Stimulated activated CD4-positive, alpha-beta T cell treated with anti-CD3 and anti-CD28 coated beads, Interleukin-4, amount 100 ng/mL, for 1 hour (primary cell): ENCODE measurements at places on chromosomes 1 and 21.
A peak's percentile ranks its signal among the peaks of the same experiment; 100 is the strongest.

DNA sequence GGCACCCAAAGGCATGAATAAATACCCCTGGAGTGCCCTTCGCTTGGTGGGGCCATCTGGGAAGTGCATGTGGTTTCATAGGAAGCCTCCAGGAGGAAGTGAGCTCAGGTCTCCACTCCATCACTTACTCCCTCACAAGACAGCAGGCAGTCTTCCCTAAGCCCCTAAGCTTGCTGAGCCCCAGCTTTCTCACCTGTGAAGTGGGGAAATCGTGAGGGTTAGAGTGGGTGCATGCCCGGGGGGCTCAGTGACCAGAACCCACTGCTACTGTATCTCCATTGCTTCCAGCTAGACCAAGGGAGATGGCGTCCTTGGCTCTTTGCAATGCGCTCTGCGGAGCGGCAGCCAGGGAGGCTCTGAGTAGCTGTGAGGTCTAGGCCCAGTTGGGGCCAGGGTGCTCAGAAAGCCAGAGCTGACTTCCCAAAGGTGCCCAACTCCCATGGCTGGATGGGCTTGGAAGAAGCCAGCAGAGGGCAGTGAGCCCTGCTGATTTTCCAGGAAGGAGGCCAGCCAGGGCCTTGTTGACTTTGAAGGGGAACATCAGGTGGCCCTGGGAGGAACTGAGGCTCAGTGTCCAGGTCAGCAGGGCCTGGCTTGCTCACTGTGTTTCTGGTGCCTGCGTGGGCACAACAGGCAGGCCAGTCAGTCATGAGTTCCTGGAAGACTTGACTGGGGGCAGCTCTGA is 27.3 kb downstream of the CDCP2 start:
- DNase-seq = no peak

DNA sequence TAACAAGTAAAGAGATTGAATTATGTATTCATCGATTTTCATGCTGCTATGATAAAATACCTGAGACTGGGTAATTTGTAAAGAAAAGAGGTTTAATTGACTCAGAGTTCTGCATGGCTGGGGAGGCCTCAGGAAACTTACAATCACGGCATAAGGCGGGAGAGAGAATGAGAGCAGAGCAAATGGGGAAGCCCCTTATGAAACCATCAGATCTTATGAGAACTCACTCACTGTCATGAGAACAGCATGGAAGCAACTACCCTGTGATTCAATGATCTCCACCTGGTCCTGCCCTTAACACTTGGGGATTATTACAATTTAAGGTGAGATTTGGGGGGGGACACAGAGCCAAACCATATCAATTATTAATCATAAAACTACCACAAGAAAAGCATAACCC is 3.3 kb upstream of the GBP3 start:
- DNase-seq = no peak

DNA sequence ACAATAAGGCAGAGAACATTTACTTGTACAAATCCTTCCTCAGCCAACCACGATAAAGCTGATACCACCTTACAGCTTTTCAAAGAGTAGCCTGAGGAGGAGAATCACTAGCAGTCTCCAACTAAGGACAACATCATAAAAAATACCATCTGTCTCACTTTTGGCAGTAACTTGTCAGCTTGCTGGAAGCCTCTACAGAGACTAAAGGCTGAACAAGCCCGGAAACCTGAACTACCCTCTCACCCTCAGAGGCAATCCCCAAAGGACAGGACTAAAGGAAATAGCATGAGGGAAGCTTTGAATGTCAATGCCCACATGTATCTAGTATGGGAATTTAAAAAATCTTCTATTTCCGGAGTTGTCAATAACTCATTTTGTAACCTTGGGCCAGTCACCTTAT is 10.6 kb downstream of the SRSF4 start:
- DNase-seq = no peak

DNA sequence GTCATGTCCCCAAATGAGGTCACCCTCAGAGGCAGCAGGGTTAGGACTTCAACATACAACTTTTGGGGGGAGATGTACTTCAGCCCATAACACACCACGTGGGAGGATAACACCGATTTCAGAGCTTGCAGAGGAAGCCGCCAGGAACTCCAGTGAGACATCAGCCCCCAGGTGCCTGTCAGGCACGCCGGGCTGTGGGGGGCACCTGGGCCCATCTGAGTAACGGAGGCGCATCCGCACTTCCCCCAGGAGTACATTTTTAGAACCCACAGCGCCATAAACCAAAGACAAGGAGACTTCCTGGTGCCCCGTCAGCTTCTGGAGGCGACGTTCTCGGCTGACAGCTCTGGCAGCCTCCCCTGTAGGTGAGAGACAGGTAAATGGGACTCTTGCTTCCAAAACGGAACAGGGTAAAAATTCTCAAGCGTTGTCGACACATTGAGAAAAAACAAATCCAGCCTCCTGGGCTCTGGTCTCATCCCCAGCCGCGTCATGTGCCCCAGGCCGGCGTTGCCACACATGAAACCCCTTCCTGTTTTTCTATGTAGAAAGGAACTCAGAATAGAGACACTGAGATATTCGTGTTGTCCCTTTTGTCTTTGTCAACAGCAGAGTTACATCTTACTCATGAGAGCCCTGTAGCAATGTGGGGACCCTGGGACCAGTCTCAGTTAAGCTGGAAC is 93.3 kb downstream of the PDE9A start:
- peak; percentile 27 for DNase-seq

- no peak for DNase-seq
Measured at GRCh38 chr1:232438476-232438875, 191.5 kb downstream of the SIPA1L2 start.

DNA sequence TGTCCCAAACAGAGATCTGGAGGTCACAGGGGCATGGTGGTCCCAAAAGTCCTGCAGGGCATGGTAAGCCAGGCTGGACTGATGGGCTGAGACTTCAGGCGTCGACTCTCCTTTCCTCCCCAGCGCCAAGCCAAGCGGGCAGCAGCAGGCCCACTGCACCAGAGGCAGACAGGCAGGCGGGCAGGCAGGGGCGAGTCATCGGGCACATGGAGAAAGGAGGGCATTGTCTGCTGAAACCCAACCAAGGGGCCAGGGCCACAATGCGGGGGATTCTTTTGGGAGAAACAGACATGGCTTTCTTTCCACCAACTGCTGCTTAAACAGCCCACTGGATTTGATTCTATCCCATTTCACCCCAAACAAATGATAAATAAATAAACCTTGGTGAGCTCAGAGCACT is 46.2 kb downstream of the TRABD2B start:
- DNase-seq = no peak

DNA sequence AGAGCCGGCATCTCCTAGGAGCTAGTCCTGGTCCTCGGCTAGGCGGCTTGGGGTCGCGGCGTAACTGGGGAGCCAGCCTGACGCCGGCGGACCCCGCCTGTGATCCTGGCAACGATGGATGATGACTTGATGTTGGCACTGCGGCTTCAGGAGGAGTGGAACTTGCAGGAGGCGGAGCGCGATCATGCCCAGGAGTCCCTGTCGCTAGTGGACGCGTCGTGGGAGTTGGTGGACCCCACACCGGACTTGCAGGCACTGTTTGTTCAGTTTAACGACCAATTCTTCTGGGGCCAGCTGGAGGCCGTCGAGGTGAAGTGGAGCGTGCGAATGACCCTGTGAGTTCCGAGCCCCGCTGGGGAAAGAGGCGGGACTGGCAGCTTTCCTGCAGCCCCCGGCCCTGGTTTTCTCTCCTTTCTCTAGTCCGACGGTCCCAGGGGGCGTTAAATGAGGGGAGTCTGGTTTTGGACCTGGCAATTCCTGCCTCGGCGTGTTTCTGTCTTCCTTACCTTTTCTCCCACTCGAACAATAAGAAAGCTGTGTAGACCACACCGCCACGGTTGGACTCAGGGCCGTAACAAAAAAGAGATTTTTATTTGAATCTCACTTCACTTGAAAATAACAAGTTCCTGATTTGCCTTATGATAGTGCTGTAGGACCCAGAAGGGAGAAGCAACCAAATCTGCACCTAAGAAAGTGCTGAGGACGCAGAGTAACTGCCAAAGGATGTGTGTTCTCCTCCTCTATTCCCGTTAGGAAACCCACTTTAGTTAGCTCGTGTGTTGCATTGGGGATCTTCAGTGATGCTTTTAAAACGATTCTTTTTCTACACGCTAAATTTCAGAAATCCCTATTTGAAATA is at the start of gene SPRTN:
Gene SPRTN, plus strand, starts transcription at position 24 of the 859 bp plus-strand sequence. Its CDS starts 91 bp downstream, at position 115.
- DNase-seq = no peak

GRCh38 chr1:207316622-207317391 is 4.7 kb upstream of the CD55 start:
- no peak for DNase-seq

DNA sequence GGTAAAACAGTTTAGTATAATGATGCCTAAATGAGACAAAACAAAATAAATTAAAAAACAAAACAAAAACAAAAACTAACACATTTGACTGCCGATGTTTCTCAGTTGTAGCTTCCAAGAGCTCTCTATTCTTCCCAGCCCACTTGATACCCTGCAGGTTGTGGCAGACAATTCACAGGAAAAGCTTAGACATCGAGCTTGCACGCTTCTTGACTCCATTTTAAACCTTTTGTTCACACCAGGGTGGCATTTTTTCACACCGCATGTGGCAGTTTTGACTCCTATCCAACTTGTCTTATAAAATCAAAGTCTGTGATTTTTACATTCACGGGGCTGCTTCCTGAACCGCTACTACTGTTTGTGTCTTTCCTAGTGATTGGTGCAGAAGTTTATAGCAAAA is 575.9 kb downstream of the USP25 start:
- DNase-seq = no peak

- no peak for DNase-seq
Measured at GRCh38 chr1:66809736-66810326, 8.8 kb upstream of the INSL5 start.

- DNase-seq = no peak
Measured at GRCh38 chr1:99481391-99481996, 164.4 kb upstream of the PALMD start.

- DNase-seq = no peak
Measured at GRCh38 chr1:247247568-247247967, 8.3 kb upstream of the VN1R5 start.

DNA sequence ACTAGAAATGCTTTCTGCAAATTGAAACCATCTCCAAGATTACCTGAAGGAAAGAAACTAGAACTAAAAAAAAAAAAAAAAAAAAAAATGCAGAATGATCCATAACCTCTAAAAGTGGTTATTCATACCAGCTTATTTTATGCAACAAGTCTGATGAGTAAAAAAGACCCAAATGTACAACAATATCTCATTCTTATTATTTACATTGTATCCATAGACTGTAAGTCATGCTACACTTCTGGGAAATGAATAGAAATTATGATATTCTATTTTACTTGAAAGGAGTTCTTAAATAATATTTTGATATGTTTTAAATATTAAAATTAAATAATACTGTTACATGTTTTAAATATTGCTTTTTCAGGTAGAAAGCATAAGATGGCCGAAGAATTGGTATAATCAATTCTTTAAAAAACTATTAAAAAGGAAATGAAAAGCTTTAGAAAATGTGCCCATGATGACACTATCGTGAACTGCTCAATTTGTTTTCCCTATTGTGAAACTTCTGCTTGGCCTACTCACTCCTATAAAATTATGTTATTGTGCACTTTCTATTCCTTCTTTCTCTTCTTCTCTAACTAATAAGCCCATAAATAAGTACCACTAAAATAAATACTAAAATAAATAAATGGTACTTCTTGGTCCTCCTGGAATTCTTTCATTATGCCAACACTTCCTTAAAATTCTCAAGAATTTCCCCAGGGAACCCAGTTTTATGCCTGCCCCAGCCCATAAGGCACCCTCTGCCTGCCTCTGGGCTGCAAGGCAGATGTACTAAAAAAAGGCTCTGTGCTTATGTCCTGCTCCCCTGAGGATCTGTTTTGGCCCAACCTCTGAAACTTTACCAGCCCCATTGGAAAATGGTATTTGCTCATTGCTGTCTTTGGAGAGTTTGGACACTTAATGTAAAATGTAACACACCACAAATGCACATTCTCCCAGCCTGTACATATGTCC is 18.1 kb downstream of the SAMSN1 start:
- DNase-seq = no peak

DNA sequence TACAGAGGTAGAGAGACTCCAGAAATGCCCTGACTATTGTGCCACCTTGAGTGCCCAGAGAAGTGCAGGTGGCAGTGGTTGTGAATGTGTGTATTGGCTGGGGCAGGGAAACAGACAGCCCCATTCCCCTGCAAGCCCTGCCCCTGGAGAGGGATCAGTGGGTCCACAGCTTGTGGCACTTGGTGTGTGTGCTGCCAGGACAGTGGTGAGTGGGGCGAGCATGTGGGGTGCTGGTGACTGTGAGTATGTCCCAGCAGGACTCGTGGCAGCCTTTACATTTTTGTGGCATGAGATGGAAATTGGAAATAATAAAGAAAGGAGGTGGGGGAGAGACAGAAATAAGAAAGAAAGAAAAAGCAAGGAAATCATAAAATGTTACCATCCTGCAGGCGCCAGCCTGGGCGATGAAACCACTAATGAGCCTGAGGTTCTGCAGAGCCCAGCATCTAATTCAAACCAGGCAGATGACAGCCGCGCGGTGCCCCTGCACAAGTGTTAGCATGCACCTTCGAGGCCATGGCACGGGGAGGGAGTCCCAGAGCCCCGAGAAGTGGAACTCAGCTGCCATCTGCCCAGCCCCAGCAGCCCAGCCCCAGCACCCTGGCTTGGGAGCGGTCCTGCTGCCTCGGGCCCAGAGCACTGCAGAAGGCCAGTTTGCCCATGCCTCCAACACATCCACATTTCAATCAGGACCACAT is 49.1 kb upstream of the ZBTB40 start:
- no peak for DNase-seq

GRCh38 chr1:167720965-167721616 is 691 bp upstream of the MPZL1 start:
- DNase-seq = no peak
